Fibroblast of skin of right quadriceps (primary cell): ENCODE measurements at places on chromosomes 4 and X.

GRCh38 chrX:23616361-23616760 lies 50.9 kb upstream of the PRDX4 start:
- DNase-seq = peak; percentile 0

GRCh38 chrX:39563178-39563577 lies 534.6 kb downstream of the BCOR start:
- DNase-seq = no peak

DNA sequence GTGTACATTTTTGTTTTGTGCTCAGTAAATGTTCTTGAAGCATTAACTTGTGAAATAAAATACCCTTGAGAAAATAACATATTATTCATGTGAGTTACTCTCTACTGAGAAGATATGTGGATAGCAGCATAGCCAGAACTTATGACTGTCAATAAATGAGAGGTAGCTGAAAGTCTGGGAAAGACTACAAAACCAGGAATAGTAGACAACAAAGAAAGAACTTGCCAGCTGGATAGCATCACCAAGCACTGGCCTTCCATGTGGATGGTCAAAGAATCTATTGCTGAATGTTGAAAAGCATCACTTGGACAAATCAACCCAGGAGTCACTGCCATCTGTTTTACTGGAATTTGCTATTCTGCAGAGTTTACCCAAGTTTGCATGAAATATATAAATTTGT lies 650.0 kb upstream of the HTR2C start:
- DNase-seq = no peak

- no peak for DNase-seq
Observed at GRCh38 chr4:154014407-154015321, 225.8 kb upstream of the SFRP2 start.

- peak; percentile 51 for DNase-seq
Observed at GRCh38 chr4:154626793-154627484, 14.5 kb upstream of the FGG start.

DNA sequence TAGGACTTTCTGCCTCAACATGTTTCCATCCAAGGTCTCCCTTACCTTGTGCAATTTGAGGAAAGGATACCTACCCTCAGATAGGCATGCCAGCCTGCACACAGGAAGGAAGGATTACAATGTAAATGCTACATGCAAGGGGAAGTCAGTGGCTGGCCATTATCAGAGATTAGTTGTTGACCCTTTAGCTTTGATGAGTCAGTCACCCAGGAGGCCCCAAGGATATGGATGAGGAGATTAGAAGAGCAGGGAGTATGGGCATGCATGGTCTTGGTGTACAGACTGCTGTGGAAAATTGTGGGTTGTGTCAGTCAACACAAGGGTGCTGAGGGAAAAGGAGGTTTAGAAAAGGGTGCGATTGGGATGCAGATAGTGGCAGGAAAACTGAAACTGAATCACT lies 92.0 kb downstream of the GUCY2F start:
- DNase-seq = no peak

DNA sequence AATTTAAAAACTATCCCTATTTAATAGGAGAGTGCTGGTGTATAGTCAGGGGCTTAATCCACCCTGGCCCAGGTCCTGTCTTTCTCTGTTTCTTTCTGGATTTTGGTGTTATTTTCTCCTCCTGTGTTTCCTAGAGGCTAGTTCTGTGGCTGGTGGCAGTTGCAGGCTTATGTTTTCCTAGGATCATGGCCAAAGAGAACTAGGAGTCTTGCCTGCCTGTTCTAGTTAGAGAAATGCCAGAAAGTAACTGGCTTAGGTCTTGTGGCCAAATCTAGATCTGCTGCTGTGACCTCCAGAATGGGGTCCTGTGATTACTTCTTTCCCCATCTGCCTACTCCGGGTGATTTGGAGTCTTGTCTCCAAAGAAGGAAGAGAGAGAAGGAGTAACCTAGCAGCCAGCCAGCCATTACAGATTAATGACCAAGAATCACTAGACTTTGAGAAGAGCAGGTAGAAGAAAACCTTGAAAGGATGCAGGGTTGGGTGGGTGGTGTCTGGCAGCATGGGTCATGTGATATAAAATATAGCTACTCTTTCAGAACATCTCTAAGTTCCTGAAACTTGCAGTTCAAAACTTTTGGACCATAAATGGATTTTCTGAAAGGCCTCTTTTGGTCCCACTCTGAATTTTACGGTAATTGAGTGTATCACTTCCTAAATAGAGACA lies 117.9 kb downstream of the STIM2 start:
- no peak for DNase-seq

- peak; percentile 88 for DNase-seq
Observed at GRCh38 chr4:186723292-186724057, at the start of gene FAT1. TSS of gene FAT1 (minus strand) at chr4:186723856. CDS start at chr4:186709827, 14,029 bp downstream.

DNA sequence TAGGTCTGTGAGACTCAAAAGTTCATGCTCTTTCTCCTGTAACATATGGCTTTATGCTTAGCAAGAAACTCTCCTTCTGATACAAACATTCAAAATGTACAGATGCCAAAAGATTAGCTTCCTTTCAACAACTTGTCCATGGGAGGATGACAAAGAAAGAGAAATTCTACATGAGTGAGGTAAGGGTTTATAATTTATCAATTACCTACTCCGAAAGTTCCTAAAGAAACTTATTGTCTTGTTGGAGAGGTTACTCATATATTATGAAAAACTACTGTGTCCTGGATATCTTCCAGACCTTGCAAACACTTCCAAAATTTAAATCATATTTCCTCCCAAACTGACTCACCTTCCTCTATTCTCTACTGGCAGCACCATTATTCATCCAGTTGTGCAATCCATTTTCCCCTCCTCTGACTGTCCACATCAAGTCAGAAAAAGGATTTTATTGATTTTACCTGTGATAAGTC lies 65.1 kb downstream of the ENPEP start:
- peak; percentile 89 for DNase-seq

DNA sequence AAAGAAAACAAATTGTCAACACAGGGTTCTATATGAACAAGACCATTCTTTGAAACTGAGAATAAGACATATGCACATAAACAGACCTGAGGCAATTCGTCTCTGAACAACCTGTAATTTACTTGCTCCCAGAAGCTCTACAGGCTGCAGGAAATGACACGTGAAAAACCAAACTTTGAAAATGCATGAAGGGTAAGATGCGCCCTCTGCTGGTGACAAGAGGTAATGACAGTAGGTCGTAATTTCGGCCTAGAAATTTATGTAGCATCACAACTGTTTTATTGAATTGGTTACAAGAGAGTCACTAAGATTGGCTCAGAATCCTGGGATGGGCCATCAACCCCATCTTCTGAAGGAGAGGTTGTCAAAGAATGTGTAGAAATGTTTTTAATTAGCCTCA lies 276.5 kb downstream of the PPP4R3C start:
- DNase-seq = peak; percentile 5

DNA sequence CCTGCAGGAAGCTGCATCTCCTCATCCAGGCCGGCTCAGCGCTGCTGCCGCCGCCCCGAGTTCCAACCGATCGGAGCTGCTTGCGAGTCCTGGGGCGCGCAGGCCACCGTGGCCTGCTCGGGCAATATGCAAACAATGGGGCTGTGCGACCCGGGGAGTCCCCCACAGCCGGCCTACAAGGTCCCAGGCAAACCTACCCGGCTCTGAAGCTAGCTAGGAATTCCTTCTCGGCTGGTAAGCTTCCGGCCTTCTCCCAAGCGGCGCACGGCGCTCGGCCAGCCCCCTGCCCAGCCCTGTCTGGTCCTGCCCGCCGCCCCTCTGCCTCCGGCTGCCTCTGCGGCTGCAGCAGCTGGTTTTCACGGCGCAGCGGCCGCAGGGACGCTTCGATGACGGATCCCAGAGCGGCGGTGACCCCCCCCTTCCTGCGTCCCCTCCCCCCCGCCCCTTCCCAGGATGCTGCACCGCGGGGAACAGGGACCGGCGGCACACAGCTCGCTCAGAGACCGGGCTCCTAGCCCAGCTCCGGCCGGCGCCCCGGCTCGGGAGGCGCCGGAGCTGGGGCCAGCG lies 59.4 kb downstream of the TSC22D3 start:
- peak; percentile 34 for DNase-seq

DNA sequence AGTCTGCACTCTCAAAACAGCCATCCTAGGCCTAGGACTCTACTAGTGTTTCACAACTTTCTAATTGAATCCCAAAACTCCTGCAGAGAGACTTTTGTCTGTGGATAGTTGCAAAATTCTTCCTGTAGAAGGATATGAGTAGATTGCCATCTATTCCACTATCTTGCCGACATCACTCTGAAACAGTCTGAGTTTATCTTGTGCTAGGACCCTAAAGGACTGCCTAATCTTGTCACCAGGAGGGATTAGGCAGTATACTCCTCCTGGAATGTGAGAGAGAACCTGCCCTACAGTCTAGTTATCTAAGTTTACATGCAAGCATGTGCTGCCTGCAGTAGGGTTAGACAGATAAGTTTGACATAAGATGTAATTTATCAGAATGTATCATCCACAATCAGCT lies 1646.6 kb upstream of the PCDH7 start:
- DNase-seq = no peak

DNA sequence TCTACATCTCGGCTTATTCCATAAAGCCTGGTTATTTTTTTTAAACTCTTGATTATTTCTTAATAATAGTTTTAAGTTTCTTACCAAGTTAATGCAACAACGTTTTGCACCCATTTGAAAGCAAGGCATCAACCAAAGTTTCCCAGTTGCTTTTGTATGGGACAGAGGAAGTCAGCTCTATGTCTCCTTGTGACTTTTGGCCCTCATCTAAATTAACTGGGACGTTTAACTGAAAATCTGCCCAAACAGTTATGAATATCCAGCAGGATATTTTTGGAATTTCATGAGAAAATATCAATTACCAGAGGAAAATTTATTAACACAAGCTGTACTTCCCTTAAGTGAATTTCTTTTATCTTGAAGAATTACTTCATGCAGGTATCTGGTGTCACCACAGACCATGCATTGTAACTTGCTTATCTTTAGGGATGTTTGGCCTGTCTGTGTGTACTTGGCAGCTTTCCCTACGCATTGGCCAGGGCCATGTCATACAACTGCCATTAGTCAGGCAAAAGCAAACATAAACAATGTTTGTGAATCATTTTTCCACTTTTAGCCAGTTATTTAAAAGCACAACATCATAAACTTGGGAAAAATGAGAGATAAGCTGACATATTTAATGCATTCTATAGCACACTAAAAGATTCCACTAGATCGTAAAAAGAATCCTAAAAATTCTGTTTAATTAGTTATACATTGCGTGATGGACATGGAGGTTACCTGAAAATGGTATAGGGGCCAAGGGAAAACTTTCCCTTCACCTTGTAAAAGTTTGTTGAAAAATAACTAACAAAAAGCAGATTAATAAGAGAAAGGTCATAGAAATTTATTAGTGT lies 101.4 kb upstream of the PDE5A start:
- DNase-seq = peak; percentile 91
